ENCODE measurements at places on chromosomes 13 and 19.
A peak's percentile ranks its signal among the peaks of the same experiment; 100 is the strongest.

DNA sequence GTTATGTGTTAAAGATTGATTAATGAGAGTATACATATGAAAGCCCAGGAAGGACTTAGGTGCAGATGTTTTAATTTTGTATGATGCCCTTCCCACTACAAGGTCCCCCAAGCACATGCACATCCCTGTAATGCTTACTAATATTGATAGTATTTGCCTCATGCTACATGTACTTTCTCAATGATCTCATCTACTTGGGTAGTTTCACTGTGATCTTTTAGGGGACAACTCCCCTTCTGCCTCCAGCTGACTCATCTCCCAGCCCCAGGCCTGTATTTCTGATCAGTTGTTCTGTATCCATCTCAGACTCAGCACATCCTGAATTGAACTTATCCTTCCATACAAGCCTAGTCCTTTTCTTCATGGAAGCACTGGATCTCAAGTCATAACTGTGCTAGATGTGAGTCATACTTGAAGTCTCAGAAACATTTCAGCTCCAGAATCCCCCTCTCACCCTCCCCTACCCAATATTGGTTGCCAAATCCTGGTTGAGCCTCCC, 49.4 kb upstream of the INTS6 start:
- H3K27ac ChIP-seq = no peak overlapping the region
- H3K36me3 ChIP-seq = no peaks in the 10 kb centered on the region
- H3K4me3 ChIP-seq = no peak overlapping the region
- H3K27me3 ChIP-seq = no peaks in the 10 kb centered on the region

GRCh38 chr19:54268936-54269335, 11.9 kb upstream of the LILRB5 start:
- DNase-seq = no peak
- no peak overlapping the region for H3K4me3 ChIP-seq
- no peaks in the 10 kb centered on the region for H3K27me3 ChIP-seq
- H3K36me3 ChIP-seq = no peaks in the 10 kb centered on the region
- H3K27ac ChIP-seq = no peak overlapping the region

DNA sequence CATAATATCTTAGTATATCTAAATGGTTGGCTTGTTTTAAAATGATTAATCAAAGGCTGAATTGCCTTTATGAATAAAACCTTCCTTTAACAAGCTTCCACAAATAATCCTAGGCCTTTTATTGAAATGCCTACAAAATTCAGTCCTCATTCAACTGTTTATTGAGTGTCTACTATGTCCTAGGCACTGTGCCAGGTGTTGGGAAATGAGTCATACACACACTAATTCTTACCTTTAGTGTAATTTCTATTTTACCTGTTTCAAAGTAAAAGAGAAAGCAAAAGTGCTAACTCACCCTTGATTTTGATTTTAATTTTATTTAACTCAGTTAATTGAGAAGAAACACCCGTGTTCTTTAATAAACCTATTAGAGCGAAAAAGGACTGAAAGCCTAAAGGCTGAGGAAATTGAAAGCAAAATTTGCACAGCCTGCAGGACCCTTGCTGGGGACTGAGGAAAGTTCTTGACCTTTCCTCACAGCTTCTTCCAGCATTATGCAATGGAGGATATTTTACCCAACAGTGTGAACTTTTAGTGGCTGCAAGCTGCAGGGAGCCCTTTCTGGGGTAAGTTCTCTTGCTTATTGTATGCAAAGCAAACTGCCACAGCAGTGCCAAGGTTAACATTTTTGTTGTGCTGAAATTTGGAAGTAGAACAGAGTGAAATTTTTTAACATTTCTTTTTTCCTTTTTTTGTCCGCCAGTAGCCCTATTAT, 83.1 kb downstream of the B3GLCT start:
- H3K4me3 ChIP-seq = no peak overlapping the region
- H3K27me3 ChIP-seq = no peaks in the 10 kb centered on the region
- H3K4me1 ChIP-seq = no peaks in the 10 kb centered on the region
- DNase-seq = no peak

DNA sequence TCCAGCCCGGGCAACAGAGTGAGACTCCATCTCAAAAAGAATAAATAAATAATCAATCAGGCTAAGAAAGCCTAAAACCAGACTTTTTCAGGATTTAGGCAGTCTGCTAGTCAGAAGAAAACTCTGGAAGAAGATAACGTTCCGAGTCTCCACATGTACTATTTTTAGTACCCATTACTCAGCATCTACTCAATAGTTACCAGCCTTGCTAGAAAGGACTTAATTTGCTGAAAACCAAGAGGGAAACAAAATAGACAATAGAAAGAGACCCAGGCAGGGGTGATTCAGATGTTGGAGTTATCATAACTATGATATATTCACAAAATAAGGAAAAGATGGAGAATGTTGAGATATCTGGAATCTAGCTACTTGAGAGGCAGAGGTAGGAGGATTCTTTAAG, 3.6 kb upstream of the LIN7B start:
- peaks cover 5% of the 10 kb centered on the region for H3K4me1 ChIP-seq
- no peaks in the 10 kb centered on the region for H3K27me3 ChIP-seq
- H3K4me3 ChIP-seq = no peak overlapping the region

- no peaks in the 10 kb centered on the region for H3K27me3 ChIP-seq
- H3K27ac ChIP-seq = no peak overlapping the region
- DNase-seq = peak; percentile 72
- H3K4me3 ChIP-seq = no peak overlapping the region
Measured at GRCh38 chr13:101514695-101515275, 62.3 kb downstream of the ITGBL1 start.

DNA sequence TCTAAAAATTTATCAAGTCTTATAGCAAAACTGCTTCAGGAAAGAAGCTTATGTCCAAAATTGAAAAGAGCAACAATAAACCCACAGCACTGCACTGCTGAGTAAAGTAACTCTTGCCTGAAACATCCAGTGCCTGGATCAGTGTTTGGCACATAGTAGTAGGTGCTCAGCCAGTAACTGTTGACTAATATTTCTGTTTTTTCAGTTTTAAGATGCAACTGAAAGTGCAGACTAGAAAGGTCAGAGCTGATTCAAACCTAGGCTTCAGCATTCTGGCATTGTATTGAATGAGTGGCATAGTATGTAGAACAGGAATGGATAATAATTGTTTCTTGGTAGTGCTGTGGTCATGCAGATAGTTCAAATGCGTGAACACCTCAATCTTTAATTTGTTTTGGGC, 67.6 kb downstream of the UBL3 start:
- no peaks in the 10 kb centered on the region for H3K36me3 ChIP-seq
- no peak overlapping the region for H3K27ac ChIP-seq
- no peak for DNase-seq
- H3K4me3 ChIP-seq = no peak overlapping the region
- H3K27me3 ChIP-seq = no peaks in the 10 kb centered on the region

DNA sequence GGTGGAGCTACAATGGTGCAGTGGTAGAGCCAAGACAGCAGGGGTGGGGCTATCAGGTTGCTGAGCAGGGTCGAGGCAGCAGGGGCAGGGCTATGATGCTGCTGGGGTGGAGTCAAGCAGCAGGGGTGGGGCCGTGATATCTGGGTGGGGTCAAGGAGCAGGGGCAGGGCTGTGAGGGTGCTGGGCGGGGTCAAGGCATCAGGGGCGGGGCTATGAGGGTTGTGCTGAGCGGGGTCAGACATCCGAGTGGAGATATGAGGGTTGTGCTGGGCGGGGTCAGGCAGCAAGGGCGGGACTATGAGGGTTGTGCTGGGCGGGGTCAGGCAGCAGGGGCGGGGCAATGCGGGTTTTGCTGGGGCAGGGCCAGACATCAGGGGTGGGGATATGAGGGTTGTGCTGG, 14.7 kb downstream of the HCN2 start:
- DNase-seq = no peak
- H3K4me3 ChIP-seq = no peak overlapping the region
- H3K27me3 ChIP-seq = no peaks in the 10 kb centered on the region
- no peak overlapping the region for H3K27ac ChIP-seq
- no peaks in the 10 kb centered on the region for H3K4me1 ChIP-seq

- no peaks in the 10 kb centered on the region for H3K36me3 ChIP-seq
- H3K4me1 ChIP-seq = peaks cover 3% of the 10 kb centered on the region
- DNase-seq = peak; percentile 43
- H3K4me3 ChIP-seq = peak overlapping the region; percentile 26
- no peak overlapping the region for H3K27ac ChIP-seq
- peaks cover 5% of the 10 kb centered on the region for H3K27me3 ChIP-seq
Measured at GRCh38 chr13:32426191-32426989, 1.5 kb downstream of the N4BP2L1 start.

- peaks cover 10% of the 10 kb centered on the region for H3K36me3 ChIP-seq
- no peaks in the 10 kb centered on the region for H3K27me3 ChIP-seq
- no peak for DNase-seq
- no peaks in the 10 kb centered on the region for H3K4me1 ChIP-seq
- no peak overlapping the region for H3K27ac ChIP-seq
Measured at GRCh38 chr13:72851678-72852014, 69.7 kb downstream of the PIBF1 start.

DNA sequence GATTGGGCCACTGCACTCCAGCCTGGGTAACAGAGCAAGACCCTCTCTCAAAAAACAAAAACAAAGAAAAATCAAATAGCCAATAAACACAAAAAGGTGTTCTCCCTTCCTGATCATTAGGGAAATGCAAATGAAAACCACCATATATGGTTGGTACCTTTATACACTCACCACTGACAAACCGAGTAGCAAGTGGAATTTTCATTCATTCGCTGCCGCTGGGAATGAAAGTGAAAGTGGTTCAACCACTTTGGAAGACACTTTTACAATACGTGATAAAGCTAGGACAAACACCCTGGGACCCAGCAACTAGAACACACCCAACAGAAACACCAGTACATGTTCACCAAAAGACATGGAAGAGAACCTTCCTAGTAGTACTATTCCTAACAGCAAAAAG, 21.0 kb downstream of the GRIK5 start:
- H3K4me3 ChIP-seq = no peak overlapping the region
- no peaks in the 10 kb centered on the region for H3K36me3 ChIP-seq
- no peak for DNase-seq

DNA sequence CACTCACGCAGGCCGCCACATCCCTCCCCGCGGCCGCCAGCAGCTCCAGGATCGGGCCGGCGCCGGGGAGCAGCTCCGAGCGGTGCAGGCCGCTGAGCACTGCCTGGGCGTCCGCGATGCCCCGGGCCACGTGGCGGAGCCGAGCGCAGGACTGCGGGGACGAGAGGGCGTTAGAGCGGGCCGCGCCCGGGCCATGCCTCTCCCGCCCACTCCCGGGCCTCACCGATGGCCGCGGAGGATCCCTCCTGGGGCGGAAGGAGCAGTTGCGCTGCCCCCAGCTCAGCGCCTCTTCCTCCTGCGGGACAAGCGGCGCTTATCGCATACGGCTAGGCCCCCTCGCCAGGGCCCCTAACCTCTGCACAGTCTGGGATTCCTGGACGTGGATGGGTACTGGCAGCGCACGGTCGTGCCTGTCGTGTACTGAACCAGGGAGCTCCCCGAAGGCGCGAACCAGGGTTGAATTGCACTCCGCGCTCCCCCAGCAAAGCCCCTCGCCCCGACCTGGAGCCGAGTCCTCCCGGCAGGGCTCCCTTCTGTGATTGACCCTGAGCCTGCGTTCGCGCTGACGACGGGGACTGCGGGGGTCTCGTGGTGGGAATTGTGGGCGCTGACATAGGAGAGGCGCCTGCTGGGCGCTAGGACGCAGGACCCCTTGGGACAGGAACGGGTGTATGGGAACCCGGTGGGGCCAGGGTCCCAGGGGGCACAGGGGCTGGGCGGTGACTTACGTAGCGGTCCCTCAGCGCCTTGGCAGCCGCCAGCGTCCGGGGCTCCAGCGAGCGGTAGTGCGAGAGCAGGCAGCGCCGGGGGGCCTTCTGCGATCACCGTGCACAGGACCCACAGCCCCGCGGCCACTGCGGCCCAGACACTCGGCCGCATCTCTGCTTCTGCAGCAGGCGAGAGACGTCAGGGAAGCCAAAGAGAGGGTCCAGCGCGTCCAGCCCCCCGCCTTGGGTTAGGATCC, 673 bp downstream of the IFNL4 start:
- no peak overlapping the region for H3K27ac ChIP-seq
- DNase-seq = no peak
- no peaks in the 10 kb centered on the region for H3K36me3 ChIP-seq
- H3K4me3 ChIP-seq = no peak overlapping the region

DNA sequence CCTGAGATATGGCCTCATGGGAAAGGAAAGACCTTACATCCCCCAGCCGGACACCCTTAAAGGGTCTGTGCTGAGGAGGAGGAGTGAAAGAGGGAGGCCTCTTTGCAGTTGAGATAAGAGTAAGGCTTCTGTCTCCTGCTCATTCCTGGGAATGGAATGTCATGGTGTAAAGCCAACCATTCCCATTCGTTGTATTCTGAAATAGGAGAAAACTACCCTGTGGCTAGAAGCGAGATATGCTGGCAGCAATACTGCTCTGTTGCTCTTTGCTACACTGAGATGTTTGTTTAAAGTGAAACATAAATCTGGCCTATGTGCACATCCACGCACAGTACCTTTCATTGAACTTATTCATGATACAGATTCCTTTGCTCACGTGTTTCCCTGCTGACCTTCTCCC, 783 bp upstream of the ZNF587B start:
- no peak overlapping the region for H3K4me3 ChIP-seq
- peak; percentile 68 for DNase-seq
- peaks cover 8% of the 10 kb centered on the region for H3K36me3 ChIP-seq
- H3K27me3 ChIP-seq = no peaks in the 10 kb centered on the region
- peak overlapping the region; percentile 72 for H3K27ac ChIP-seq

DNA sequence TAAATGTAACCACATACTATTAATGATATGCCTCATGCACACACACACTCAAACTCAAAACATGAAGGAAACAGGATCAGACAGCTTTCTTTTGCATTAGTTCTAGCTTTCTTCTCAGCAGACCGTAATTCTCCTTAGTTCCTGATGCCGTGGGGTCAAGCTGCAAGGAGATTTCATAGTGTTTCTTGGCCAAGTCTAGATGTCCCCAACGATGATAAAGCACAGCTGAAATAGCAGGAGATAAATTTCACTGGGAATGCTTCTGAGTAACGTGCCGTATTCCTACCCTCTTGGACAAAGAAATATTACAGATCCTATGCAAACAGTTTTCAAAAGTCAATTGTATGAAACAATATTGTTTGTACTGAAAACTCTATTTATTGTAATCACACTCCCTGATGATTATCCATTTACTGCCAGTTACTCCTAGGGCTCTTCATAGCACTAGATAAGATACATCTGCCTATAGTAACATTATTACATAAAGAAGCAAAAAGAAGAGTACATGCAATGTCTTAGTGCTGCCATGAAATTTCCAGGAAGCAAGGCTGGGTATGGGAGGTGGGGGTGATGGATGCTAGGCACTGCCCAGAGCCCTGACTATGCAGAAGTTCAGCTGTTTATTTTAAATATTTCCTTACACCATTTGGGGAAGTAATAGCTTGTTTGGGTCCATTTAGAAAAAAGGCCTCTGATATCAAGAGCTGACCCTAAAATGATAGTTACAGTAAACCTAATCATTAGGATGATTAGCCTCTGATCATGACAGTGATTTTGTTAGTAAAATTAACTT, 16.5 kb upstream of the GGACT start:
- no peak overlapping the region for H3K27ac ChIP-seq
- DNase-seq = no peak
- H3K4me3 ChIP-seq = no peak overlapping the region

DNA sequence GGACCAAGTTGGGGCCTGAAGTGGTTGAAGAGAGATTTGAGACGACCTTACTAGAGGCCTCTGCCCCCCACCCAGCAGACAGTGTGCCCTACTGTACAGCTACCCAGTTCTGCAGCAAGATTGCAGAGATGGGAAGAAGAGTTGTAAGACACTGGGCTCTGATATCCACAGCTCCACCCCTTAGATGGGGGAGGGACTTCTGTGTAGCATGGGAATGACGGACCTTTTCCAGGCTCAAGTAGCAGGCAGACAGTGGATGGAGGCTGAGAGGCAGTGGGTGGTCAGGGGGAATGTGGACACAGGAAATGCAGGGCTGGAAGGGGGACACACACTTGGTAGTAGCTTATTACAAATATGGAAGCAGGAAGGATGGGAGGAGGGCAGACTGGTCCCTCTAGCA, 13.0 kb downstream of the LRFN3 start:
- no peaks in the 10 kb centered on the region for H3K27me3 ChIP-seq
- no peaks in the 10 kb centered on the region for H3K4me1 ChIP-seq
- H3K4me3 ChIP-seq = no peak overlapping the region
- no peak for DNase-seq
